ENCODE measurements at places on chromosomes 2 and 18.

DNA sequence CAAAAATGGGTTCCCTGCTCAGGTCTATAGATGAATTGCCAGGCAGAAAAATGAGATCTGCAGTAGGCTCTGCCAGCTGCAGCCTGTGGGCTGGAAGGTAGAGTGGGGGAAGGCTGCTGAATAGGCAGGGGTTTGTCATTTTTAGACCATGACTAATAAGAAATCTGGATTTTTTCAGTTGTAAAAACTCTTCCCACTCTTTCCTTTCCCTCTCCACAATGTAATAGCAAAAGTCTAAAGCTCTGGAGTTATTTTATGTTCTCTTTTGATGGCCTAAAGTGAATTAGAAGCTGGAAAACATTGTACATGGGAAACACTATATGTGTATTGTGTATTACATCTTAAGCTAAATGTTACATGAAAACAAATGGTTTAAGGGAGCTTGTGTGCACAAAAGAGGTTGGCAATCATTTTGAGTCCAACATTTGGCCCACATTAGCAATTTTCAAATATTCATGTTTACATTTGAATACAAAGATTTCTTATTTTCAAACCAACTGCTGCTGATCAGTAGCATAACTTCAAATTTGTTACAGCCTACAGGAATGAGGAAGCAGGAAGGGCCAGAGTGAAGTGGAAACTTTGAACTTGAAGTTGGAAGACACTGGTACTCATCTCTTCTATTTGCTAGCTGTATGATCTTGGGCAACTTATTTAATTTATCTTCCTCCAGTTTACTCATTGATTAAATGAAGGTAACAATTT, 407.1 kb downstream of the SLC4A3 start:
- no peak overlapping the region for H3K4me3 ChIP-seq
- H3K36me3 ChIP-seq, result no peaks in the 10 kb centered on the region
- no peak for DNase-seq
- H3K27ac ChIP-seq, result no peak overlapping the region

- DNase-seq, result no peak
- H3K36me3 ChIP-seq, result no peaks in the 10 kb centered on the region
- H3K27me3 ChIP-seq, result no peaks in the 10 kb centered on the region
- no peak overlapping the region for H3K4me3 ChIP-seq
Measured at GRCh38 chr2:106167067-106167466, 27.0 kb downstream of the UXS1 start.

DNA sequence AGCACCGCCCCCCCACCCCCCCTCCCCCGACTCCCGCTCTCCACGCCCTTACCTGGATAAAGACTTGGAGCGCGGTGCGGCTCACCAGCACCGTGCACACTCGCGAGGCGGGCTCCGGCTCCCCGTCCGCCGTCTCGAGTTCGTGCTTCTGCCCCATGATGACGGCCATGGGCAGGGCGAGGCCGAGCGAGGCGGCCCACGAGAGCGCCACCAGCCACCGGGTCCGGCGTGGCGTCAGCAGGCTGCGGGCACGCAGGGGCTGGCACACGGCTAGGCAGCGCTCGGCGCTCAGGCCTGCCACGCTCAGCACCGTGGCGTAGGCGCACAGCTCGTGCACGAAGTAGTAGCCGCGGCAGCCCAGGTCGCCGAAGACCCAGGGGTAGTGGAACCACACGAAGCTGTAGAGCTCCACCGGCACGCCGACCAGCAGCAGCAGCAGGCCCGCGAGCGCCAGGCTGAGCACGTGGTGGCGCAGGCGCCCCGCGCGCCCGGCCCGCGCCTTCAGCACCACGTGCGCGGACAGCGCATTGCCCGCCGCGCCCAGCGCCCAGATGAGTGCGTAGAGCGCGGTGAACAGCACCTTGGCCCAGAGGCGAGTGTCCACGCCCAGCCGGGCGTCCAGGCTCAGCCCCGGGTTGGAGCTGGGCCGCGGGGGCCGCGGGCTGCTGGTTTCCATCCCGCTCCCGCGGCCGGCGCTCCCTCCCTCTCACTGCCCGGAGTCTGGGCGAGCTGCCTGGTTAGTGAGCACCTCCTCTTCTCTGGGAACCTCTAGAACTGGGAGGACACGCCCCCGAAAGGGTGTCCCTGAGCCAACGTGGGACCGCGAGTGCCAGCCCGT, at the start of gene NTSR2:
TSS of gene NTSR2 (minus strand) at position 742 of the 838 bp plus-strand sequence. CDS start at position 676, 66 bp downstream.
- peak within 1 kb of the TSS; percentile 14 for H3K4me3 ChIP-seq
- no peaks in the 10 kb centered on the region for H3K36me3 ChIP-seq
- DNase-seq, result peak; percentile 80
- H3K27me3 ChIP-seq, result no peaks in the 10 kb centered on the region

- H3K4me1 ChIP-seq, result peaks cover 13% of the 10 kb centered on the region
- no peaks in the 10 kb centered on the region for H3K36me3 ChIP-seq
- H3K27ac ChIP-seq, result peak overlapping the region; percentile 79
- no peak for DNase-seq
Measured at GRCh38 chr2:202636213-202636513, 1.4 kb downstream of the FAM117B start.

GRCh38 chr2:144324446-144325045, 195.4 kb downstream of the ZEB2 start:
- H3K4me1 ChIP-seq, result no peaks in the 10 kb centered on the region
- no peaks in the 10 kb centered on the region for H3K36me3 ChIP-seq
- no peak overlapping the region for H3K4me3 ChIP-seq
- no peak for DNase-seq

GRCh38 chr2:67872481-67872880, 190.3 kb downstream of the C1D start:
- no peak overlapping the region for H3K4me3 ChIP-seq
- H3K27me3 ChIP-seq, result no peaks in the 10 kb centered on the region
- no peak overlapping the region for H3K27ac ChIP-seq
- H3K4me1 ChIP-seq, result no peaks in the 10 kb centered on the region
- no peak for DNase-seq

DNA sequence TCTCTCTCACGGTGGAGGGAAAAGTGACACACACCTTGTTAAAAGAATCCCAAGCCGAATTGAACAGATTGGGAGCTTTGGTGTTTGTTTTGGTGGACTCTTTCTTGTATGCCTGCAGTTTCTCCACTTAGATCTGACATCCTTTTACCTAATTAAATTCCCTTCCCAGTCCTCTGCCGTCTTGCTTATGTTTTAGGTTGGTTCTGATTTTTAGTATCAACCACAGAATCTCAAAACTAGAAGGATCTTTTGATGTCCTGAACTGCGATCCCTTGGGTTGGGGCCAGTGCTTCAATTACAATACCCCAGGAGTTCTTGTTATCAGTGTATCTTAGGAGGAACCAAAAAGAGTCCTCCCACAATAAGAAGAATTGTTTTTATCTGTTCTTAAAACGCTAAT, 112.3 kb downstream of the PRKCE start:
- H3K4me3 ChIP-seq, result no peak overlapping the region
- no peaks in the 10 kb centered on the region for H3K36me3 ChIP-seq
- no peak overlapping the region for H3K27ac ChIP-seq
- H3K4me1 ChIP-seq, result peaks cover 11% of the 10 kb centered on the region
- no peaks in the 10 kb centered on the region for H3K27me3 ChIP-seq

DNA sequence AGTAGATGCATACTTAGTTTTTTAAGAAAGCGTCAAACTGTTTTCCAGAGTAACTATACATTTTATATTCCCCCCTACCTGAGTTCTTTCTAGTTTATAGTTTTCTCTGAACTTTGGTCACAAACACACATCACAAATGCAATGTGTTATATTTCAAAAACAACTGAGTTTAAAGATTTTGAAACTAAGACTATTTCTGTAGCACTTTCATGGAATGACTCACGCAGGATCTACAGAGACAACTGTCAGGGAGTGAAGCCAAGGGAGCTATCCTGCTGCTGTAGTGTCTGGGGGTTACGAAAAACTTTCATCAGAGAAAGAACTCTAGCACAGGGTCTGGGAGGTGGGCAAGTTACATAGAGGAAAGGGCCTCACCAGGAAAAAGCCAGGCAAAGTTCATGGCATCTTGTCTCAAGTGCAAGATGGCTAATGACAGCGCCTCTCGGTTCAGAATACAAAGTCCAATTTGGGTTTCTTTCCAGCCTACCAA, 66.8 kb downstream of the UXS1 start:
- DNase-seq, result no peak
- no peak overlapping the region for H3K27ac ChIP-seq
- H3K27me3 ChIP-seq, result no peaks in the 10 kb centered on the region
